Stimulated activated CD4-positive, alpha-beta T cell treated with anti-CD3 and anti-CD28 coated beads, Interleukin-2, amount 100 ng/mL, for 4 hours (primary cell): ENCODE measurements at places on chromosomes 16 and 17.

- no peak for DNase-seq
Observed at GRCh38 chr17:42436391-42436790, 13.3 kb upstream of the CAVIN1 start.

GRCh38 chr16:66911112-66911511 lies 7.6 kb downstream of the CDH16 start:
- DNase-seq, result no peak

DNA sequence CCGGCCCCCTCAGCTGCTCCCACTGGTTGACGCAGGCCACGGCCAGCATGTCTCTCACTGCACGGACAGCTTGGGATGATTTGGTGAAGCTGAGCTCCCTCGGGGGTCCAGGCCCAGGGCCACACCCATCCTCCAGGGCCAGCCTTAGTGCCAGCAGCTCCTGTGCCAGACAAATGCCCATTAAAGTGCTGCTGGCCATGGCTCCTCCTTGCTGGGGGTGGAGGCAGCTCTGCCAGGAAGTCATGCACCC lies 2.5 kb downstream of the TRIM47 start:
- DNase-seq, result no peak

DNA sequence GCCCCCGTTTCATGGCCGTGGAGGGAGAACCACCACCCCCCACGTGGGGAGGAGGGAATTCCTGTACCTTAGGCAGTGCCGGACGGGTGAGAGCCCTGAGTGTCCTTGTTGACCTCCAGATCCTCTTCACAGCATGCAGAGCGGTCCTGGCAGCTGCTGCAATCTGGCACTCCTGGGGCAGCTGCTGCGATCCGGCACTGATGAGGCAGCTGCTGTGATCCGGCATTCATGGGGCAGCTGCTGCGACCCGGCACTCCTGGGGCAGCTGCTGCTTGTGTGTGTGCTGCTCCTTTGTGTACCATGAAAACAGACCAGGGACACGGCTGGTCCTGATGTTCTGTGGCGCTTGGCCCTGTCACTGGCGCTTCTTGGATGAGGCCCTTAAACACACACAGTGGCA lies 12.8 kb downstream of the ZNF778 start:
- DNase-seq, result no peak

GRCh38 chr16:47724115-47724785 lies 263.1 kb downstream of the PHKB start:
- no peak for DNase-seq

DNA sequence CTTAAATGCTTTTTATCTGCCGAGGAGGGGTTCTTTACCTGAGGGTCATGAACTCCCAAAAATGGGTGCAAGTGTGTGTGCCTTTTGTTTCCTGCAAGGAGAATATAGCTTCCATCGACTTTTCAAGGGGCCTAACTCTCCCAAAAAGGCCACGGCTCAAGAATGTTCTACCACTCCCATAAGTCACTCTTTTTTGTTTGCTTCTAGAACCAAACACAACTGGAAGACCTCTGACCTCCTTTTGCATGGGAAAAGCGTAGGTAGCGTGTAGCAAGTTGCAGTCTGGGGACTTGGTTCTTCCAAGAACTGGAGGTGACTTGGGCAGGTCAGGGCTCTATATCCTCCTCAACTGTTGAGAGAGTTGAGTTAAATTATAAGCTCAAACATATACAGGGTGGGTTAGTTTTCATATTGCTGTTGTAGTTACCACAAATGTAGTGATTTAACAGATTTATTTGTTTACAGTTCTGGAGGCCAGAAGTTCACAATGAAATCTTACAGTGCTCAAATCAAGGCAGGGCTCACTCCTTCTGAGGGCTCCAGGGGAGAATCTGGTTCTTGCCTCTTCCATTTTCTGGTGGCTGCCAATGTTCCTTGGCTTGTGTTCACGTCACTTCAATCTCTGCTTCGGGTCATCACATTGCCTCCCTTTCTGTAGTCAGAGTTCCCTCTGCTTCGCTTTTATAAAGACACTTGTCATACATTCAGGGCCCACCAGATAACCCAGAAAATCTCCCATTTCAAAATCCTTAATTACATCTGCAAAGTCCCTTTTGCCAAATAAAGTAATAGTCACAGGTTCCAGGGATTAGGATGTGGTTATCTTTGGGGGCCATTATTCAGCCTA lies 1.4 kb downstream of the TMEM97 start:
- DNase-seq, result no peak

DNA sequence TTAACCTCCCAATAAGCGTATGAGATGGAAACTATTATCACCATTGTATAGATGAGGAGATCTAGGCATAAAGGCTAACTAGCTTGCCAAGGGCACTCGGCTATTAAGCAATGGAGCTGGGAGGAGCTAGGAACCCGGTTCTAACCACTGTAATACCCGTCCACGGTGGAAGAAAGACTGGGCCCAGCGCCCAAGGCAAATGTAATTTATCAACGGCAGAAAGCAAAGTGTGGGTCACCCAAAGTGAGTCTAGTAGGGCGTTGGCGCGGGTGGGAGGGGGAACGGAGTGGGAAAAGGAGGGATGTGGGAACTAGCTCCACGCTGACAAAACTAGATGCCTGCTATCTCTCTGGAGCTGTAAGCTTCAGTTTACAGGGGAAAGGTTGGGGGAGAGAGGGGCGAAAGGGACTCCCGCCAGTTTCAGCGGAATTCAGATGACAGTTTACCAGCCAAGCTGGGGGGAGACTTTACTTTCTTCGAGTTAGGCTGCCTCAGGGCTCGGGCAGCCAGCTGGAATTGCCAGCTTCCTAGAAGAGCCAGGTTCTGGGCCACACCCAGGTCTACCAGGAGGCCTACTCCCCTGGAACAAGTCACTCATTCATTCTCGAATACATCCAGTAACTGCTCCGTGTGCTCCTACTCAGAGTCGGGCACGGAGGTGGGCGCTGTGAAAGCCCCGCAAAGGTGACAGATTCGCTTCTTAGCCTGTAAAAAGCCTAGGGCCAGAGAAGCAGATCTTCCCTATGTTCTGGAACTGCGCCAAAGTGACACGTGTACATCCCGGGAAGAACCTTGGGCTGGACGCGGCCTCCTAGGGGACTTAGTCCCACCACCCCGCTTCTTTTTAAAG lies 837 bp downstream of the LRRC59 start:
- DNase-seq, result no peak

GRCh38 chr17:56624912-56625311 lies 31.4 kb downstream of the NOG start:
- DNase-seq, result no peak

- DNase-seq, result no peak
Observed at GRCh38 chr16:67283826-67284555, 4.7 kb downstream of the PLEKHG4 start.

DNA sequence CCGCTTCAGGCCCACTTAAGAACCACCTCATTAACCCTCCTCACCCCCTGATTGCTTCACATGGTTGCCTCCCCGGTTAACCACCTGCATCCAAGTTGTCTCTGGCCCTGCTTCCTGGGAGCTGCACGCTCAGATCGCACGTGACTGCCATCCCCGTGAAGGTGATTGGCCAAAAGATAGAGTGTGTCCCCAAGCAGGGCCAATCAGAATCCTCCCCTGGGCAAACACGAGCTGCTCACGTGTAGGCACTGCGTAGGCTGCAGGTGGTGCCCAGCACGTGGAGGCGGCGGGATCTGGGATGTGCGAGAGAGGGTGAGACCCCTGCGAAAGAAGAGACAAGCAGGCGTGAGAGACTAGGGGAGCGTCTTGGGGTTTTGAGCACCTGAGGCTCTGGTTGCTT lies 111.8 kb upstream of the CRHR1 start:
- DNase-seq, result no peak

- no peak for DNase-seq
Observed at GRCh38 chr17:12296209-12296625, 275.5 kb downstream of the MAP2K4 start.
